ENCODE measurements at places on chromosomes 2 and 18.

DNA sequence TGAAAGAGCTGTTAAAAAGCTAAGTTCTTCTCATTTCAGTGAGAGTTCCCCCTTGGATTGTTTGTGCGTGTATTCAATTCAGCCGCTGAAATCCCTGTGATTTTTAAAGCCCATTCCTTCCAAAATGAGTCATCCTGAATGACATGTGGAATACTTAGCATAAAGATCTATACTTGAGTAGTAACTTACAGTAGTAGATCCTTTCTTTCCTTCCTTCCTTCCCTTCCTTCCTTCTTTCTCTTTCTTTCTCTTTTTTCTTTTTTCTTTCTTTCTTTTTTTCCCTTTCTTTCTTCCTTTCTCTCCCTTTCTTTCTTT is 18.2 kb upstream of the SOX11 start:
- no peak for DNase-seq

DNA sequence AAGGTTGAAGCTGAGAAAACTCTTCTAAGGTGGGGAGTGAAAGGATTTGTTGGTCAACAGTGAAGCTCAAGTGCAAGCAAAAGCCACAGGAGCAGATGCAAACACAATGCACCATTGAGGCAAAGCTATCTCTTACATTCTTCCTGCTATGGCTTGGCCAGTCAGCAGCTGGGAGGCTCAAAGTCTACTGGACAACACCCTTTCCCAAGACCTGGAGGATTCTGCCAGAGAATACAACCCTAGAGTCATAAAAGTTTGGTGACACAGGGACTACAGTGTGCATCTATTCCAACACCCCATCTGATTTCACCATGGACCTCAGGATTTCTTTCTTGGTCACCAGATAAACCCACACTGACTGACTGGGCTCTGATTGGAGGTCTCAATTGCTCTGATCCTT is 342.0 kb downstream of the HRH4 start:
- no peak for DNase-seq

DNA sequence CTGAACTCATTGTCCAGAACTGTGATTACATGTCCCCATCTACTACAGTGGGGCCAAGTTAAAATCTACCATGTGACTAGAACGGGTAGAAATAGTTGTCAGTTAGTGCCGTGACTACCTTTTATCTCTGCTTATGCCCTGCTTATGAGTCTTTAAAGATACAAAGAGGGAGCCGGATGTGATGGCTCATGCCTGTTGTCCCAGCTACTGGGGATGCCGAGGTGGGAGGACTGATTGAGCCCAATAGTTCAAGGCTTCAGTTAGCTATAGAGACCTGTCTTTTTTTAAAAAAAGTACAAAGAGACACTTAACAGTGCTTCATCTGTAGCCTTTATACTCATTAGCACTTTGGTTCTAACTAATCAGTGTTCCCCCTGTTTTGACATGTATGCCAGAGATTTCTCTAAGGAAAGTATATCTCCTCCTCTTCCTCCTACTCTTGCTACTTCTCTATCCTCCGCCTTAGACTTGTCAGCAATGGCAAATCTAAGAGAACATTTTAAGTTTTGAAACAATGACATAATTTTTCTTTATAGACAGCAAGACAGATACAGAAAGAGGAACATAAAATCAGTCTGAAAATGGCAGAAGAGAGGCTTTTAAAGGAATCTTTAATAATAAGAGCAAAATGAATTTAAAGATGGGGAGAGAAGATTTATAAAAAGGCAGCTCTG is 45.0 kb downstream of the NBEAL1 start:
- no peak for DNase-seq

- no peak for DNase-seq
Measured at GRCh38 chr2:11004199-11004598, 92.5 kb downstream of the KCNF1 start.

DNA sequence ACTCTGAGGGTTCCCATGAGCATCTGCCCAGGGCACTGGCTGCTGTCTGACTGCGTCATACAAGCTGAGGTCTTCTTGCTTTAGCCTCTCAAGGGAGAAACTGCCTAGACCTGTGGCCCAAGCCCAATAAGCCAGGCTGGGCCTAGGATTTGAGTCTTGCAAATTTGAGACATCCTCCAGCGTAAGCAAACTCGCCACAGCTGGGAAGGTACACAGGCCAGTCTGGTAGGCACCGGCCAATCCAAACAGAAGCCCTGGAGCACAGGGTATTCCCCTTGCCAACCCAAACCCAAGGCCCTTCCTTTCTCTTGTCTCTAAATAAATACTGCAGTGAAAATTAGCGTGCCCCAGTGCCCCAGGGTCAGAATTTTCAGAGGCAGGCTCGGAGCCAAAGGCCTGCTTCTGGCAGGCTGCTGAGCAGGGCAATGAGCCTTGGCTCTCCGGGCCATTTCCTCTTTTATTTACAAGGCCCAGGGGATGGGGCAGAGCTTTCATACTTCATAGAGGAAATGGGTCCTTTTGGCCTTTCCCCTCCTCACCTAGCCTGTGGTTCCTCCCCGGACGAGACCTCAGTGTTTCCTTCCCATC is 33.3 kb downstream of the POLR1A start:
- no peak for DNase-seq

DNA sequence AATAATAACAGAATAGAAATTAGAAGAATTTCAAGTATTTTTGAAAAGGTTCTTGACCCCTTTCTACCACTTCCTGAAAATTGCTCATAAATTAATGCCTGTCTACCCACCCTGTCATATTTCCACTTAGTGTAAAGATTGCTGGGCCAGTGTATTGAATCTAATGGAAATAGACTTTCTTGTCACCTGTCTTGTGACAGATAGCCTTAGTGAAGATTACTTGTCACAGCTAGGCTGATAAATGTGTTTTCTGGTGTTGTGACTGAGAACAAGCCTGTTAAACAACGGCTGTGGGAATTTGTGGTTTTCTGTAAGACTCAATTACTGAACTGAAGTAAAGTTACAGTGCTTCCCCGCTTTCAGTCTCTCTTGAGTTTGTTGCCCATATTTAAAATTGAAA is 37.0 kb downstream of the PIK3C3 start:
- no peak for DNase-seq

DNA sequence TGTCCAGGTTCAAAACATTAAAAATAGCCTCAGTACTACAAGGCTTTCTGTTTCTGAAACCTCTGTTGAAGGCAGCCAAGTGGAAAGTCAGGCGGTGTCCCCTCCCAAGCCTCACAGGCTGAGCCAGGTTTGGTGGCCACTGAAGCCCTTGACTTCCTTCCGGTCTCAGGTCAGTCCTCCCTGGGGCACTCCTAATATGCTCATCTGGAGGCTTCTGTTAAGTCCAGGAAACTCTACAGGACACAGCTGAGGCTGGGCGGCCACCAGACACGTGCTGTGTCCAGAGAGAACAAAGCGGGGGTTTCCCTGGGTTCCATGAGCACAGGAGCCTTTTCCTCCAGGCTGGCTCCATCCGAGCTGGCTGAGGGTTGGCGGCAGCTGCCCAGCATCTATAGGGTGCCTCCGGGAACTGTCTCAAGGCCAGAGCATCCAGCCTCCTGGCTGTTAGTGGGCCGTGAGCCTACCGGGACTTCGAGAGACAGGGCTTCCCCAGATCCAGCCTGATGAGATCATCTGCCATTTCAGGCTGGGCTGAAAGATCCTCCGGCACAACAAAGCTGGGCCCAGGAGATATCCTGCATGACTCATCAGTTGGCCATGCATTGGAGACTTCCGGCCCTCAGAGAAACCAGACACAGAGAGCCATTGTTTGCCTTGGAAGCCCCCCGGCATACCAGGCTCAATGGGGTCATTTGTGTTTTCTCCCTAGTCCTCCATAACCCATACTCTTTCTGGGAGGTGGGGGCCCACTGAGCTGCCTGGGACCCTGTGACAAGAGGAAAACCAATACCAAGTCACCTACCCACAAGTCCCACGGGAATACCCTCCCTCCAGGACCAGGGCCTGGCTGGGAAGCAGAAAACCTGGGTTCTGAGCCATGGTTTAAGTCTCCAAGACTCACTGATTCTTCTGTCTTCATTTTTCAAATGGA is 71.7 kb downstream of the HS1BP3 start:
- DNase-seq = peak; percentile 94

- no peak for DNase-seq
Measured at GRCh38 chr18:30999186-30999585, 43.4 kb downstream of the DSC3 start.

DNA sequence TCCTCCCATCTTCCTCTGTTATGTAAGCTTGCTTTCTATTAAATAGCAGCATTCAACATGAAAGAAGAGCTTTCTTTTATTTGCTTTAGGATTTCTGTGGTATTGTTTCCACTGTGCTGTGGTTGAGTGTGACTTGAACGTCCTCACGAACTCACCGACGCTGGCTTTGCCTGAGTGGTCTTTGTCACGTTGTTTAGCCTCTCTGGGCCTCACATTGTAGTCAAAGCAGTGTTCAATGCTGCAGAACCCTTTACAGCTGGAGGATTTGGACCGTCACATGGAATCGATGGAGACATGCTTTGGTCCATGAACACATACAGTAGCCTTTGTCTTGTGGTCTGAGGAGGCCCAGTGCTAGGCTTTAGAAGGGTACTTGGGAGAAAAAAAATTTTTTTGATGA is 66.3 kb downstream of the TANC1 start:
- no peak for DNase-seq

GRCh38 chr2:138323382-138324067 is 178.0 kb upstream of the SPOPL start:
- DNase-seq = no peak

GRCh38 chr2:205403244-205403825 is 279.0 kb upstream of the NRP2 start:
- DNase-seq = no peak

GRCh38 chr2:63589148-63589958 is 590 bp downstream of the MDH1 start:
- peak; percentile 7 for DNase-seq

DNA sequence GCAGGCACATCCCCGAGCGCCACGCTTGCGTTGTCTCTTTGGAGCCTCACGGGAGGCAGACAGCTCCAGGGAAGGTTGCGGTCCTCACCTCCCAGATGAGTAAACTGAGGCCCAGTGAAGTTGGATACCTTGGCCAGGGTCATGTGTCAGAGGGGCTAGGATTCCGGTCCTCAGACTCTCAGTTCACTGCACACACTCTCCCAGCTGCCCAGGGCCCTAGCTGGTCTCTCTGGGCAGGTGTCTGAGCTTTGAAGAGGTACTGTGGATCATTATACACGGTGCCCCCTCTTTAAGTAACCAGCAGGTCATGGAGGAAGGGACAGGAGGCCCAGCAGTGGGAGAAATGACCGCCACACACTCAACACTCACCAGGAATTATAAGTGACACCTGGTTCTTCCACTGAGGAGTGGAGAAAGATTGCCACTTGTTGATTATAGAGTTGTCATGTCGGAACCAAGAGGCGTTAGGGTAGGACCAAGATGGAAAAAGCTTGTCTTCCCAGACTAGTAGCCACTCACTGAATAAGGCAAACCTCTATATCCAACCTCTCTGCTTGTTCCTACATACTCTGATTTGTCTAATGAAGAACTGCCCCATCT is 588 bp downstream of the TMEM214 start:
- DNase-seq = no peak

DNA sequence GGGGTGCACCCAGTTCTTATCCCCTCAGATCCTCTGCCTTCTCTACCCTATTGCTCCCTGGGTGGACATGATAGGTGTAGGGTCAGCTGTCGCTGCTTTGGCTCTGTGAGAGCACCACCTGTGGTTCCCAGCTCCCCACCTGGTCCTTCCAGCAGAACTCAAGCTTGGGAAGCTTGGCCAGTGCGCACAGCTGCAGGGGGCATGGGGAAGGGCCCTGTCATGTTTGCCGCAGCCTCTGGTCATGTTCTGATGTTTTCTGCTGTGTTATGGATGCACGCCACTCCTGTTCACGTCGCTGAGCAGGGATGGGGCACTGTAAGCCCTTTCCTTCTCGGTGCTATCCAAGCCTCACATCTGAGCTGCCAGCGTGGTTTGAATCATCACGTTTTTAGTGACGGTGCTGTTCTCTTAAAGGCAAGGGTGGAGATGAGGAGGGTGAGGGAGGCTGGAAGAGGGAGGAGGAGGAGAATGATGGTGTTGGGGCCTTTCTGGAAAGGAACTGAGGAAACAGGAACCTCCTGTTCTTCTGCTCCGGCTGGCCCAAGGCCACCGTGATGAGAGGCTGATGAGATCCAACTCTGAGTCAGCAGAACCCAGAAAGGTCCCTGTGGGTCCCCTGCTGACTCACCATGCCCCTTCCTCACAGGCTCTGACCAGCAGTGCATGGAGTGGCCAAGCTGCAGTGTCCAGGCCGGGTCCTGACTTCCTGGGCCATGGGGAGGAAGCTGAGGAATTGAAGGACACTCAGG is 78.0 kb downstream of the LIPG start:
- no peak for DNase-seq

GRCh38 chr2:110993557-110994231 is 127.0 kb upstream of the BCL2L11 start:
- DNase-seq = no peak

DNA sequence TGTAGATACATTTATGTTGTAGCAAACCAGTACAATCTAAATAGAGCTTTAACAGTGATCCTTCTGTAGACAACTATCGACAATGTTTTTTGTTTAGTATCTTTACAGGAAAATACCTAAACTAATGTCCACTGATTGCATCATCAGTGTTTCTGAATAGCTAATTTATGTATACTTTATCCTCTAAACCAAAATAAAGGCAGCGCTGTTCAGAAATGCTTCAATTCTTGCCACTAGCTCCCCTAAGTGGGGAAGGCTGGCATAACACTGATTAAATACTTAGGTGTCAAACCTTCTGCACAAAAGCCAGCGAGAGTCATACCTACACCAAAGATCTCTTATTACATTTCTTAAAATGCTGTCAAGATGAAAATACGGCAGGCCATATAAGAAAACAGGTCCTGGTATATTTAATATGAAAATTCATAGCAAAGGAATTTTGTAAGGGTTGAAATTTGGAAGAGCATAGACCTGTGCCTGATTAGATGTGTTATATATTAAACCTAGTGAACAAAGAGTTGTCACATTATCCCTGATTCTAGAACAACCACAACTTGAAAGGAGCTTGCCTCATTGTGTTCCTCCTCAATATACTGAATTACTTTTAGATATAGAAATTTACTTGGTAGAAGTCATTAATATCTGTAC is 1693.4 kb upstream of the SLC39A10 start:
- DNase-seq = no peak

DNA sequence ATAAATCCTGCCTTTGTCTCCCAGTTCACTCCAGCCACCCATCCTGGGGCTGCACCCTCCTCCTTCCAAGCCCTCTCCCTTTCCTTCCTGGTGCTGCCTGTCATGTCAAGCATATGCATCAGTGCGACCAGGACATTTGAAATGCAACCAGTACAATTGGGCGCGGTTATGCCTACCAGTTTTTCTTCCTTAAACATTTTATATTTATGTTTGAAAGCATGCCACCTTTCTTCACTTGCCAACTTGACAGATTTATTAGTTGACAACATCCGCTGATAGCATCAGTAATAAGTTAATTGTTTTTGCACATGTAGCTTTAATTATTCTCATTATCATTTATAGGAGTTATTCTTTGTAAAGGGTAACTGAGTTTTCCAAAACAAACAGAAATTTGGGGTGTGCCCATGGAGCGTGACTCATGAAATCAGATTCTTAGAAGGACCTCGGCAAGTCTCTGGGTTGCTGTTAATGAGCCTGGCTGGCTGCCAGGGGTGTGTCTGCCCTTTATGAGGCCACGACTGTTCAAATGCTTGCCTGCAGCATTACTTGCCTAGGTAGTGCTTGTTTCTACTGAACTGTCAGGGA is 32.8 kb upstream of the IL1B start:
- DNase-seq = no peak
